T-helper 1 cell (primary cell): ENCODE measurements at places on chromosomes 5 and 9.

DNA sequence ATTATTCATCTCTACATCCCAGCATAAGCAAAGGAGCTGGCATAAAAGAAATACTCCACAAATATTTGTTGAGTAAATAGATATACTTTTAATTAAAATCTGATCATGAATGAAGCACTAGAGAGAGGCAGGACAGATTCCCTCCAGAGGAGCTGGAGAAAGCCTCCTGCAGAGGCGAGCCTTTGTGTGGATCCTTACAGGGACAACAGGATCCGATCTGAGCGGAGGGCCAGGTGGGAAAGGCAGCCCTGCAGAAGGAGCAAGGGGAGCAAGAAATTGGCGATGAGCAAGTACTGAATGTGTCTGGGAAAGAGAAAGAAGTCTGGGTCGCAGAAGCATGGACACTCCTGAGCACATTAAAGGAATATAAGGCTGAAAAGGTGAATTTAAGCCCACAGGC lies 69.4 kb downstream of the EBF1 start:
- DNase-seq: no peak

GRCh38 chr5:143051244-143052058 lies 281.3 kb downstream of the ARHGAP26 start:
- no peak for DNase-seq

DNA sequence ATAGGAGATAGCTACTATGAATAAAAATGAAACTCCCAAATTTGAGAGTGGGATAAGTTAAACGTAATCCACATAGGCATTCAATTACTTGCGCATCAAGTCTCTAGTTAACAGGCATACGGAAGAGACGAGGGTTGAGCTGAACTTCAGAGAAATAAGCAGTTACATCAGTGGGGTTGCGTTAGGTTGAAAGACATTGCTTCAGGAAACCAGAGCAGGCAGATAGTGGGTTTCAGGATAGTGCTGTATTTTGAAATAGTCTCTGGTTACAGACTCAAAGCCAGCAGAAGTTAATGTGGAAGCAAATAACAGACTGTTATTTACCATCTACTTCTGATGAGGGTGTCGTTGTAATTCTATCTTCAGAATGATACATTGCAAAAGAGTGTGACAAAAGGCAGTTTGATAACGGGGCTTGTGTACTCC lies 533.4 kb downstream of the PDE4D start:
- DNase-seq: no peak

GRCh38 chr5:112065781-112066180 lies 308.8 kb upstream of the NREP start:
- no peak for DNase-seq

GRCh38 chr9:13705918-13706317 lies 426.4 kb upstream of the MPDZ start:
- DNase-seq: no peak

- no peak for DNase-seq
Observed at GRCh38 chr5:141077826-141078225, 16.6 kb upstream of the PCDHB2 start.
